ENCODE measurements at places on chromosomes 5 and 9. TPM values are rescaled to one million over a fixed set of nuclear protein-coding genes. Genes with fewer than 3 reads are reported as not detected.

GRCh38 chr5:166509085-166509484, 1782.4 kb upstream of the WWC1 start:
- DNase-seq, result peak; percentile 17

- DNase-seq, result no peak
Observed at GRCh38 chr5:94499806-94500205, 118.6 kb downstream of the KIAA0825 start.

DNA sequence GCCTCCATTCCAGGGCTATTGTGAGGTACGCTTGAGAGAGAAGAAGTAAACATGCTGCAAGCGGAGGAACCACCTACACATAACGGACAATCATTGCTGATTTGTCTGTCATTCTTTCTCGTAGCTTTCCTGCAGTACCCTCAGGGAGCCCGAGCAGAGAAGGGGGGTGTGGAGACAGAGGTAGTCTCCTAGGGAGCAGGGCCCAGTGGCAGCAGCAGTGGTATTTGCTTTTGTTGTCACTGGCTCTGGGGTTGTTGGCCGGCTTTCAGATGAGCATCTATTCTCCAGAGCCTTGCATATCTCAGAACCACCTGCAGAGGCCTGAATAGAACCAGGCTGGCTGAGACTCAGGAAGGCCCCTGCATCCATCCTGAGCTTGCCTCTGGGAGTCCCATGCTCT, 19.9 kb downstream of the ENHO start:
- DNase-seq, result no peak

DNA sequence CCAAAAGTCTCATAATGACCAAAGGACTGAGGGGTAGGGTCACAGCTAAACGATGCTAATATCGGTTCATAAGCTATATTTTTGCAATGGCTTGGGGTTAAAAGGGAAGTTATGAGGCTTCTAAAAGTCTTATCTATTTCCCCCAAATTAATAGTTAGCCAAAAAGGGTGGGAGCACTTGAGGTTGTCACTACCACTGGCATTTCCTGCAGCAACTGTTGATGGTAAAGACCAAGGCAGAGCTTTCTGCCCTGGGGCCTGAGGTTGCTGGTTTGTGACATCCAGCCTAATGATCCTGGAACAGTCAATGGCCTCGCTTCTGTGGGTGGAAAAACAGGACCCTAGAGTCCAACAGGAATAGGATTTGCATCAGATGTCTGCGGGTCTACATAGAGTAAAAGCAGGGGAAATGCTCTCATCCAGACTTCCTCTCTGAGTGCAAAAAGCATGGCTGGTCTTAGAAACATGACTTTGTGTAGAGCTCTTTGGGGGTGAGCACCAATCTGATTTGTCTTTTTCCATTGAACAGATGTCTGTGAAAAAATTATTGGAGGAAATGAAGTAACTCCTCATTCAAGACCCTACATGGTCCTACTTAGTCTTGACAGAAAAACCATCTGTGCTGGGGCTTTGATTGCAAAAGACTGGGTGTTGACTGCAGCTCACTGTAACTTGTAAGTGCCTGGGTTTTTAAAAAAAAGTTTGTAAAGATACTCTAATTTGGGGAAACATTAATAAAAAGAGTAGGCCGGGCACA, 2.7 kb downstream of the GZMA start:
- DNase-seq, result no peak

DNA sequence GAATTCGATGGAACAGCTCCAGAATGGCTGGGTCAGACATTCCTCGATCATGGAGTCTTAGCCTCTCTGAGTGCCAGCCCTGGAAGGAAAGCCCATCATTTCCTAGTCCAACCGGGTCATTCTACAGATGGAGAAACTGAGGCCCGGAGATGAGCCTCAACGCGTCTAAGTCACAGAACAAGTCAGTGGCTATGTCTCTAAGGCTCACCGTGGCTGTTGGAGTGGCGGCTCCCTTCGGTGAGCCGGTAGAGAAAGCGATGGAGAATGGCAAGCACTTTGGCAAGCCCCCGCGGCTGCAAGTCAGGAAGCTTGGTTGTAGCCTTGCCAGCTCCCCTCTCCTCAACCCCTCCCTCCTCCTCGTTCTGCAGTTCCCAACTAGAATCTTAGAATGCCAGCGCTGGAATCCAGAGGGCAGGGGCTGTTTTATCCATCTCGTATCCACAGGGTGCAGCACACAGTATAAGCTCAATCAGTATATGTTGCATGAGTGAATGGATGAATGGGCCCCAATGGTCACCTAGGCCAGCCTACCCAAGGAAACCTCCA, 438 bp upstream of the ARSI start:
- no peak for DNase-seq

The PDGFRB gene
- total RNA-seq, result 21.6 TPM

All from H4 (cell line).